ENCODE measurements at places on chromosomes 1 and 21.

DNA sequence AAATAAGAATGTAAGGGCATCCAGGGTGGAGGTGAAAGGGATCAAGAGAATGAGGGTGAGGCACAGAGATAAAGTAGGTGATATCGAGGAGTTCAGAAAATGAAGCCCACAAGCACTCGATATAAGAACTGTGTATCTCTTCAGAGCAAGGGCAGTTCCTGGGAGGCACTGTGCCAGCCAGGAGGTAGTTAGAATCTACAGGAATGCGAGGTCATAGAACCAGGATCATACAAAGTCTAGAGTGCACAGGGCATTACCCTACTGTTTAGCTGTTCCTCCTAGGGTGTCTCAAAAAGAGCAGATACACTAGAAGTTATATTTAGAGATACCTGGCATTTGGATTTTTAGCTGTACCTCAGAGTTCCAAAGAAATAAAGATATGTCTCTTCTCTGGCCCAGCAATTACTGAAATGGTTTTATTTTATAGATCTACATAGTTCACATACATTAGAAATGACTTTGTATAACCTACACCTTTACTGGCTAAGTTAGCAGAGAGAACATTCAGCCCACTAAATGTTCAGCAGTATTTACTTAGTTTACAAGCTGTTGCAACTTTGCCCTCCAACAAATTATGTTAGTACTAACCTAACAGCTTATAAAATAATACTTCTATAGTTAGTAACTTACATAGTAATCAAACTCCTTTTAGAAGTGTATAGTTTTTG, 1.6 kb downstream of the OVAAL start:
- no peak for DNase-seq

GRCh38 chr21:25506887-25507286, 100.4 kb downstream of the MRPL39 start:
- DNase-seq = no peak

- no peak for DNase-seq
Observed at GRCh38 chr1:45836451-45836850, 33.0 kb downstream of the MAST2 start.

GRCh38 chr21:40556442-40556968, 290.5 kb downstream of the DSCAM start:
- no peak for DNase-seq
